ENCODE measurements at places on chromosomes 7 and 10. TPM values are rescaled to one million over a fixed set of nuclear protein-coding genes. Genes with fewer than 3 reads are reported as not detected.

Gene UNCX
- 0.07 TPM for total RNA-seq

Gene IFIT1B
- not detected for total RNA-seq

Gene SMO
- 16.5 TPM for total RNA-seq

Gene SEMA4G
- 7.2 TPM for total RNA-seq

Gene AASS
- total RNA-seq = not detected

Gene PRDX3
- 353 TPM for total RNA-seq

Gene ECHDC3
- total RNA-seq = 9.0 TPM

Gene PDE6C
- not detected for total RNA-seq

Data from A549 treated with DMSO at 1 μM for 4 hours (cell line).